MG63 (cell line): ENCODE measurements at places on chromosomes 16 and 17.

- DNase-seq: no peak
Observed at GRCh38 chr17:50163843-50164696, 1.7 kb upstream of the SGCA start.

DNA sequence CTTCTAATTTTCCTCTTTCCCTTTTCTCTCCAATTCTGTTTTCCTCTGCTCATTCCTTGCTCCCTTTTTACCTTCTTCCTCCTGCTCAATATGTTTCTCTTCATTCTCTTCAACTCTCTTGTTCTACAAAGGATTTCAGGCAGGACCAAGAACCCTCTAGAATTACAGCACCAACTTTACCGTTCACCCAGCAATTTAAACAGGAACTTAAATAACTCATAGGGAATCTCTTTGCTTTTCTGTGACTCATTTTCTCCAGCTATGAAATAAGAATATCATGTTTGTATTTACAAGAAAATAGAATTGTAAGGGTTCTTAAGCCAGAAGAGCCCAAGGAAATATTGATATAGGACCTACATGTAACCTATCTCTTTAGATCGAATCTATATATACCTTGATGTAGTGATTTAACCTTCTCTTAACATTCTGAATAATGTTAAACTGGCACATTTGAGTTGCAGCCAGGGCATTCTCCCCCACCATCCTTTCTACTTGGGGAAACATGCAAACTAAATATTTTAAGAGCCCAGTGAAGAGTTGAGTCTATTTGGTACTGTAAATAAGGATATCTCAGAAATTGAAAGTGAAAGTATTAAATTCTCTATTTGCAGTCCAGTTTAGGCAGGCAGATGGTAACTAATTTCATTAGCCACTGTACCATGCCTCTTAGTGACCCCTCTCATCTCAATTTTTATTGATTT is 137.0 kb downstream of the ANKFN1 start:
- no peak for DNase-seq

DNA sequence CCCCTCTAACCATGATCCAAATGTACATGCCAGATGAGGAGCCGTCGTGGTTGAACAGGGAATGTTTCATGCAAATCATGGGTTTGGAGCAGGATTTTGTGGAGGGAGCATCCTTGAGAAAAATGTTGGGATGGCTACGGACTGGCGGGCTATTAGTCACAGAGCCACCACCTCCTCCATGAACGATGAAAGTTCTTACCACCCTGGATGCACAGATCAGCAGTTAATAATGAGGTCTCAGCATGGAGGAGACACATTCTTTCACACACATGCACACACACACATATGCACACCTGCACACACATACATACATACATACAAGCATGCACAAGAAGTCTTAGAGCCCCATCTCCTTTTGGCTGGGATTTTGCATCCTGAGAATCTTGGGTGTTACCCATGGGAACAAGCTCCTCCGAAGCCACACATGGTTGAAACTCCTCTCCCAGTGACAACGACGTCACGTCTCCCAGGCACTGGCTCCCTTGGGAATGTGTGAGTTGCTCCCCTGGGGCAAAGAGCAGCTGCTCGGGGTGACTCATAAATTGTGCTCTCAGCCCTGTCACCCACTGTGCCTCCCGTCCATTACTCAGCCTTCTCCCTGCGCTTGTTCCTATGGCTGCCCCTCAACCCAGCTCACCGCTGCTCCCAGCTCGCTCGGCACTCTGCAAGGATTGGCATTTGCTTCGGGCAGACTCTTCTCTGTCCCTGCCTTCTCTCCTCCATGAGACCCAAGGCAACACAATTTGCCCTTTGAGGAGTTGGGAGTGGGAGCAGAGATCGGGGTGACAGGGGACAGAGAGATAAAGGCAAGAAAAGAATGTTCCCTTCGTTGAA is 344.6 kb downstream of the SOX9 start:
- DNase-seq: peak; percentile 87

DNA sequence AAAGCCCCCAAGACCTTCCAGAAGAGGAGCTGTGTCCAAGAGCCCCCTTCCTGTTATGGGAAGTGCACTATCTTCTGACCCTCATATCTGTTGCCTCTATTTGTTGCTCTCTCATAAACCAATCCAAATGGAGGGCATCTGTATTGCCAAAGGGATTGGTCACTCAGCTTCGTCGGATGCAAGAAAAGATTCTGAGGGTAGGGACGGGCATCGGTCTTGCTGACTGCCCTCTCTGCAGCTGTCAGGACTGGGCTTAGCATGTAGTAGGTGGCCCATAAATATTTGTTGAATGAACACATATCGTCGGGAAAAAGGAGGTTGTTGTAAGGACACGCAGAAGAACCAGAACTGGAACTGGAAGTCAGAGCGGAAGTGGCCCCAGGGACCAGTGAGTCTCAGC is 44.1 kb downstream of the CCDC42 start:
- DNase-seq: no peak

DNA sequence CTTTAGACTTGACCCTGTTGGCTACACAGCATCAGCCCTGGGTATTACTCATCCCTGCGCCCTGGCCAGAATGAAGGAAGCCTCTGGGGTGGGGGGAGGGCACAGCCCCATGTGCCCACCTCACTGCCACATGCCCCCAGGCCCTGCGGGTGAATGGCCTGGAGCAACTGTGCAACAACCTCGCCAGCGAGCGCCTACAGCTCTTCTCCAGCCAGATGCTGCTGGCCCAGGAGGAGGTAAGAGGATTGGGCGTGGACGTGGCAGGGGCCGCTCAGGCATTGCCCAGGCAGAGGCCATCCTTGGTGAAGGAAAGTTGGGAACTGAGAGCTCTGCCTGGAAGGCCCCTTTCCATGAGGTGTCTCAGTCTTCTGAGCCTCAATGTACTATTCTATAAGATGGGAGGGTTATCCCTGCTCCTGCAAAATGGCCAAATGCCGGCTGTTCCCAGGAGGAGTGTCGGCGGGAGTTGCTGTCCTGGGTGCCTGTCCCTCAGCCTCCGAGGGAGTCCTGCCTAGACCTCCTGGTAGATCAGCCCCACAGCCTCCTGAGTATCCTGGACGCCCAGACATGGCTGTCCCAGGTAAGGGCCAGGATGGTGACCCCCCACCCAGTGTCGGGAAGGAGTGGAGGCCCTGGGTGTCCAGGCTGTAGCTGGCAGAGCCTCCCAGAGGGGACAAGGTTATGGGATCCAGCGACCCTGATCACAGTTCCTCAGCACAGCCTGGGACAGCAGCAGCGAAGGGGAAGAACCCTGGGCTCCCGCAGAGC is 8.9 kb downstream of the MYO15B start:
- DNase-seq: no peak

GRCh38 chr16:49277386-49277742 is 4.3 kb downstream of the CBLN1 start:
- DNase-seq: no peak

GRCh38 chr16:84041881-84042280 is 714 bp downstream of the SLC38A8 start:
- DNase-seq: no peak

DNA sequence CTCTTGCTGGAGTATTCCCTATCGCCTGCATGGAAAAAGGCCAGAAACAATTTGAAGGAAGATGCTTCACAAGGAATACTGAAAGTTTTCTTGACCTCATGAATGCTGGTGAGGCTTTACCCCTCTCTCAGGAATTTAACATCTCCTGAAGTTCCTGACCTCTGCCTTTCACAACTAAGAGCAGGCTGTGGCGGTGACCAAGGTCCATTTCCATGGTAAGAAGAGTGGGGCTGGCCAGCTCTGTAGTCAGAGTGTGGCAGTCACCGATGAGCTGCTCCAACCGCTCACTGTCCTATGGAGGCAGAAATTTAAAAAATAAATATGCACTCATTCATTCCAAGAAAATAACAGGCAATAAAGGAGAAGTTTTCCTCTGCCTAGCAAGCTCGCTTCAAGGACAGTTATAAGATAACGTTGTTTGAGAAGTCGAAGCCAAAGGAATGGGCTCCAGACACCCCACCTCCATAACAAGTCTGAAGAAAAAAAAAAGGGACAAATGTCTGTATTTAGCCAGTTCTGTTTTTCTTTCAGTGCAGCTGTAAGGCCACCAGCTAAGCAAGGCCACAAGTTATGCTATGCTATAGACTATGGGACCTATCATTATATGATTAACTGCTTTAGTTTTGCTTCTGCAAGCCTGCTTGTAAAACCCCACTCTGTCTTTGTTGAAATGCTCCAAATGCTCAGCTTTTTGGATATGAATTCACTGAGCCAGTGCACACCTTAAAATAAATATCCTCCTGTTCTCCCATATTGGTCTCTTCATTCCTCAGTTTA is 6.0 kb upstream of the CCL4L2 start:
- DNase-seq: no peak

GRCh38 chr16:11224096-11224893 is 31.7 kb downstream of the SOCS1 start:
- DNase-seq: no peak

- no peak for DNase-seq
Observed at GRCh38 chr16:1895949-1896675, 22.1 kb downstream of the HS3ST6 start.

DNA sequence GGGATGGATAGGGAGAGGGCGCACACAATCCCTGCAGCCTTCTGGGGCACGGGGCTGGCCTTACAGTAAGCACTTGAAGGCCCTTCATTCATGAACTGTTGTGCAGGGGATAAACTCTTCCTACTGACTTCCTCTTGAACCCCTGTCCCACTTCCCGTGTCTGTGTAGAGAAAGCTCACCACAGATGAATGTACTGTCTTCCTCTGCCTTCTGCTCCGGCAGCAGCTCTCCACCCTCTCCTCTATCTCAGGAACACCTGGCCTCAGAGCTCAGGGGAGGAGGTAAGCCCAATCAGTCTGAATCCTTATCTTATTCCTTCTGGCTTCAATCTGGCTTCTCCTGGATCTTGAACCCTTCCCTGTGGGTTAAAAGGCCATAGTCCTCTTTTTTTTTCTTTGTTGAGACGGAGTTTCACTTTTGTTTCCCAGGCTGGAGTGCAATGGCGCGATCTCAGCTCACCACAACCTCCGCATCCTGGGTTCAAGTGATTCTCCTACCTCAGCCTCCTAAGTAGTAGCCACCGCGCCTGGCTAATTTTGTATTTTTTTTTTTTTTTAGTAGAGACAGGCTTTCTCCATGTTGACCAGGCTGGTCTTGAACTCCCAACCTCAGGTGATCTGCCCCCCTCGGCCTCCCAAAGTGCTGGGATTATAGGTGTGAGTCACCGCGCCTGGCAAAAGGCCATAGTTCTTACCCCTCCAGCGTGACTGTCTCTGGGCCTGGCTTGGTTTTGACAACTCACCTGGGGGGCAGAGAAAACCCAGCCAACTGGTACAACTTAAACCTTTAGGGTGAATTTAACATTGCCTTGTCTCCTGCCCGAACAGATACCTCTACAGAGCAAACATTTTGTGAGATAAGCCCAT is 7.2 kb upstream of the SLC52A1 start:
- no peak for DNase-seq

- DNase-seq: no peak
Observed at GRCh38 chr17:80263253-80264204, 2.9 kb downstream of the RNF213 start.

GRCh38 chr17:75308732-75309629 is 19.7 kb upstream of the SLC25A19 start:
- DNase-seq: no peak

DNA sequence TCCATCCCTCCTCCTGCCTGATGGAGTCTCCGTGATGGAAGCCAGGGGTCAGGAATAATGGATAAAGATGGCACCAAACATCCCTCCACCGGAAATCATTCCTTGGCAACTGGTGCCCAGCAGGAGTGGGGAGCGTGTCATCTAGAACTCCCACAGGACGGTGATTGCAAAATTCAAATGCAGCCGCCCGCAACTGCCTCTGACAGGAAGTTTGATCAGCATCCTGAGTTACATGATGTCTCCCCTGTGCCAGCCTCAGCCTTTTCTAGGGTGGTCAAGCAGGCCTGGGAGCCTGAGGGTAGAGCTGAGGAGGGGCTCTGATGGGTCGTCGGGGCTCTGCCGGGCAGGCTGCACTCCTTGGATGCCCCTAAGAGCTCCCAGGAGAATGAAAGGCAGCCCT is 52.8 kb downstream of the GSG1L start:
- DNase-seq: peak; percentile 74

GRCh38 chr17:44872131-44872768 is 24.6 kb downstream of the HIGD1B start:
- DNase-seq: peak; percentile 12

DNA sequence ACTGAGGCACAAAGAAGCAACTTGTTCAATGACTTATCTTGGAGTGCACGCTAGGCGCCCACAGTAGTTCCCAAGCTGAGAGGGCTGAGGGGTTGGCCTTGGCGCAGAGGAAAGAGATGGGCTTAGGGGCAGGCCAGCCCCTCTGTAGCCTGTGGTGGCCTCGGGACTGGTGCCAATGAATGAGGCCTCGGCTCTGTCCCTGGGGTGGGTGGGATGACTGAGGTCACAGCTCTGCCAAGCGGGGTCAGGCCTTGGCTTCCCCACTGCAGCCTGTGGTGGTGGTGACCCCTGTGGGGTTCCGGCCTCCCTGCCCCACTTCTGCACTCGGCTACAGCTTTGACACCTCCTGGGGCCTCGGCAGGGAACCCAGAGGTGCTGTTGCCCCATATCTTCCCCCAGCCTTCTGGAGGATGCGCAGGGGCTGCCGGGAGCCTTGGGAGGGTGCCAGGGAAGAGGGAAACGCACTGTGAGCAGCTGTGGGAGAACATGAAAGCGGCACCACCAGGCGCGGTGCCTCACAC is 46.0 kb downstream of the BEAN1 start:
- no peak for DNase-seq

GRCh38 chr17:68377771-68378267 is 79.5 kb downstream of the WIPI1 start:
- DNase-seq: no peak

- no peak for DNase-seq
Observed at GRCh38 chr17:54494721-54495715, 405.6 kb upstream of the TOM1L1 start.

DNA sequence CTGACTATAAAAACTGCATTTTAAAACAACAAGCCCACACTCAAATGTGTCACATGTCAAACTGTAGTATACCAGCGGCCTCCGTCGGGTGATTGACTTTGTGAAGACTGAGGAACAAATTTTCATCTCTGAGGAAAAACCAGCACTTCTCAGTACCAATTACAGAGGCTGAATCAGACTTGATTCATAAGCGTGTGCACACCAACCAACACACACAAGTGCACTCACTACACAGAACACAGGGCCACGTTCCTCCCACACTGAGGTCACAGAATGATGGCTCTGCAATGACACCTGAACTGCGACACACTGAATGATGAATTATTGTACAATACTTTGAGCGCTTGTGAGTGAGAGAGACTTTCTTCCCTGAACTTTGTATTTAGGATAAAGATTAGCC is 29.6 kb downstream of the XPO6 start:
- no peak for DNase-seq

DNA sequence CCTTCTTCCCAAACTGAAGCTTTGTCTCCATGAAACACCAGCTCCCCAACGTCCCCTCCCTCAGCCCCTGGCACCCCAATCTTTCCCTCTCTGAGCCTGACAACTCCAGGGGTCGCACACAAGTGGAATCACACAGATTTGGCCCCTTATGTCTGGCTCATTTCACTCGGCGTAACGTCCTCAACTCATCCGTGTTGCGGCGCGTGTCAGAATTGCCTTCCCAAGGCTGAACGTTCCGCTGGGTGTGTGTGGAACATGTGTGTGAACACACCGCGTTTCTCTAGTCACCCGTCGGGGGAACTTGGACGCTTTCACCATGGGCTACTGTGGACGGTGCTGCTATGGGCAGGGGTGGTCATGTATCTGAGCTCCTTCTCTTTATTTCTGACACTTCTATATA is 45.0 kb downstream of the TBC1D16 start:
- DNase-seq: no peak
